ENCODE measurements at places on chromosomes 5 and 9.
A peak's percentile ranks its signal among the peaks of the same experiment; 100 is the strongest.

GRCh38 chr5:82924226-82925060 is 152.8 kb downstream of the TMEM167A start:
- DNase-seq: no peak

- DNase-seq: peak; percentile 51
These were observed 113.2 kb upstream of the RANBP3L start for GRCh38 chr5:36414869-36415282.

GRCh38 chr9:74496819-74497747 is at the start of gene RORB:
RORB (plus strand) TSS chr9:74497335; CDS start chr9:74497977, 642 bp downstream.
- DNase-seq: peak; percentile 58

DNA sequence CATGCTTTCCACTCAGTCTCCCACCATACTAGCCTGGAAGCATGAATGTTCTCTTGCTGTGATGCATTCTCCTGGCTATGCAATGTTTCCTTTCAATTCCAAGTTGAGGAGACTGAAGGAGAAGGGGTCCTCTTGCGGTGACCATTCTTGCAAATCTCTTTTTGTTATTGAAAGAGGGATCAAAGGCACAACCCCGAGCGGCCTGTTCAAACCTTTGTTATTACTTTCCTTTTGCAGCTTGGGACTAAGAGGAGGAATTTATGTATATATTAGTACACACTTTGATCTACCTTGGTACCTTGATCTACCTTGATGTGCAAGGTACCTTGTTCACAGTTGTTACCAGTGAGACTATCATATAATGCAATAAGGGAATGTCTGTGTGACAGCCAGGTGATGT is 147.3 kb downstream of the KCTD16 start:
- DNase-seq: no peak

- DNase-seq: no peak
These were observed 7.6 kb upstream of the ZNF300 start for GRCh38 chr5:150912312-150912814.

- DNase-seq: peak; percentile 48
These were observed 163.5 kb downstream of the SEMA6A start for GRCh38 chr5:116411101-116411571.

- DNase-seq: no peak
These were observed 15.9 kb upstream of the LTC4S start for GRCh38 chr5:179777909-179778308.

DNA sequence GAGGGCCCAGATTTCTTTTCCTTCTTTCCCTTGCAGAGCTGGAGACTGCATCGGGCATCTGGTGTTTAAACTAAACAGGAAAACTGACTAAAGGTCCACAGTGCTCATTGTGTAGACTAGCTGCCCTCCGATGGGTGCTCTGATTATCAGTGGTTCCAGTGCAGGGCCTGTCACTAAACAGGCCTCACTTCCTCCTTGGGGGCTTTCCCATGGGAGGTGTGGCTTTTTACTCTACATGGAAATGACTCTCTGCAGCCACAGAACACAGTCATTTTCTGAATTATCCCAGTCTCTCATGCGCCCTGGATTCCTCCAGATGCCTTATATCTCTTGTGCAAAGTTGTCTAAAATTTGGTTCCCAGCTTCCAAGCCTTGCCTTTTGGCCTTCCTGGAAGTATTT is 199.2 kb downstream of the TRIO start:
- DNase-seq: no peak

- DNase-seq: no peak
These were observed 123.0 kb downstream of the ADAMTSL1 start for GRCh38 chr9:18596920-18597319.

- DNase-seq: no peak
These were observed 28.1 kb downstream of the TARS1 start for GRCh38 chr5:33468775-33469435.

DNA sequence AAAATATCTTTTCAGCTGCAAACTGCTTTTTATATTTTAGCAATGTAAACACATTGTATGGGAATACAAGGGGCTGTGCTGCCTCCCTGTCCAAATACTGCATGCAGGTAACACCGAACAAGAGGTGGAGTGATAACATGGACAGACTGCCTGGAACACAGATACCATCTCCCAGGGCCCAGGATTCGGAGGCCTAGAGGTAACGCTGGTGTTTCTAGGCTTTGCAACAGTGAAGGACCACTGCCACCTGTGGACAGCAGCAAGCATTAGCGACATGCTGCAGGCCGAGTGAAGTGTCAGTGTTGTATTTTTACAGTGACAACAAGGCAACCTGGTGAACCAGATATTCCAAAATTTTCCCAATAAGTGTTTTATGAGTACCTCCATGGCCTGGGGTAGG is 379.1 kb downstream of the DMRT2 start:
- DNase-seq: peak; percentile 66

GRCh38 chr9:112194969-112195431 is 19.9 kb upstream of the SUSD1 start:
- no peak for DNase-seq

- no peak for DNase-seq
These were observed 9.0 kb upstream of the DIPK1B start for GRCh38 chr9:136703276-136703860.

DNA sequence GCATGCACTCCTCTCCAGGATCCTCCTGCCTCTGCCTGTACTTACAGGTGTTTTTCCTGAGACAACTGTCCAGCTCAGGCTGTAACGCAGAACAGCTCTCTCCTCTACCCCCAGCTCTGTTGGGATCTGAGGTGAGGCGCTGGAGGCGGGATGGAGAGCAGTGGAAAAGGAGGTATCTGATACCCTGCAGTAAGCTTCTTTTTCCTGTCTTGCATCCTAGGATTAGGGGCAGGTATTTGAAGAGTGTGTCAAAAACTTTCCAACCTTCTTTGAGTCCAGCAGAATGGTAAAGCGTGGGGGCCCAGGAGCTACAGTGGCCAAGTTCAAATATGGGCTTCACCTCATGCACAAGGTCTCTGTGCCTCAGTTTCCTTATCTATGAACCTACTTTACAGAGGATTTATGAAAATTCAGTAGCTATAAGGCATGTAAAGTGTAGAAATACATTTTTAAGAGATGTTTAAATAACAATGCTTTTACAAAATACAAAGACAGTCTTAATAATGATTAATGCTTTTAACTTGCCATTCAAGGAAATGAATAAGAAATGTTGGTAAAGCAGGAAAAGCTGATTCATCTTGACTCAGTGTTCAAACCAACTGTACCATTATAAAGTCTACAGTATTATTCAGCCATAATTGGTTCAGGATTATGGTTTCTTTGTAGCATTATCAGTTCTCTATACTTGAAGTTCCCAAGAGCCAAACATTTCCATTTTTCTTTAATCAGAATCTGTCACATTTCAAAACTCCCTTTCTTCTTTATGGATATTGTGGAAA is 26.1 kb downstream of the MAP1B start:
- no peak for DNase-seq
